ENCODE measurements at places on chromosomes 4 and X.

DNA sequence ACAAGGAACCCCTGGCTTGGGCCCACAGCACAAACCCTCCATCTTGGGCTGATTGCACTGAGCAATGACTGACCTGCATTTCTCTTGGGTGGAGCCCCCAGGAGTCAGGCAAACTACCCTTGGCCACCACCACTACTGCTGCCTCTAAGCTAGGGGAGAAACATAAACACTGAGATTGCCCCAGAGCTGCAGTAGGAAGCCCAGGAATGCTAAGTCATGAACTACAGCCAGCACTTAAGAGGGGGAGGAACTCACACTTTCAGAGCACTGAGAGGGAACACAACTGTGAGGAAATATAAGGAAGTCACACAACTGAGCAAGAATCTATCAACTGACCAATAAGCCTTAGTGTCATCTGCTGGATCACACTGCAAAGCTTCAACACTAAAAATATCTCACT lies 111.6 kb upstream of the PPP3CA start:
- no peak overlapping the region for H3K27ac ChIP-seq
- H3K4me3 ChIP-seq: no peak overlapping the region

DNA sequence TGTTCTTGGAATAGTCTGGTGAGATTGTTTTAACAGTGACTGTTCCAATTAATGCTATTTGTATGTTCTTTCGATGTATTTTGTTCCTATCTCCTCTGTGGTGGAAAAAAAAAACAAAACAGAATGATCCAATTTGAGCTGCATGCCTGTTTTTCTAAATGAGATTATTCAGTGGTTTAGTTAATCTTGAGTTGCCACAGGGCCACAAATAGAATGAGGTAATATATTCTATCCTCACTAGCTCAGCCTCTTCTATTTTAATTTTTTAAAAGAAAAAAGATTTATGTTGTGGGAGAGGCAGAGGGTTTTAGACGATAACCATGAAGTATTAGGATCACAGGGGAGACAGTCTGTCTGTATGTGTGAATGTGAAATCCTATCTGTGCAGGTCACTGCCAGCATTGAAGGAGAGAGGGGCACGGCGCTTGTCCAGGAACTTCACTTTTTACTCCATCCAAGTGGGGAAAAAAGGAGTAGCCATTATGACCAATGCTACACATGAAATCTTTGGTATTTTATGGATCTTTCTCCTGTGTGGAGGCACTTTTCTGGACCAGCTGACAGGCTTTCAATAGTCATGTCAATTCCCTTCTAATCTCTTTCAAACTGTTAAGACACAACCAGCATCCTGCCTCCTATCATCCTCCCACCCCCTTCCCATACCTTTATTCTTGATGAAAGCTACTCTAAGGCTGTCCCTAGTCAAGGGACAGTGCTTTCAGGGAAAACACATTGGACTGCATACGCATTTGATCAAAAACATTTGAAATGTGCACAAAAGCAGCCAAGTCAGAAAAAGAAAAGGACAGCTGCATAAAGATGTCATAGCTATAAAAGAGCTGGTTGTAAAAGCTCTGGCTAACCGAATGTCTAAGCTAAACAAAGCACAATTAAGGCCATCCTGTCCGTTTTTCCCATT lies 1063.8 kb upstream of the INTU start:
- no peaks in the 10 kb centered on the region for H3K36me3 ChIP-seq
- H3K4me1 ChIP-seq: no peaks in the 10 kb centered on the region
- H3K27me3 ChIP-seq: no peaks in the 10 kb centered on the region
- no peak overlapping the region for H3K4me3 ChIP-seq
- no peak overlapping the region for H3K27ac ChIP-seq

GRCh38 chr4:73213916-73214653 lies 44.5 kb downstream of the ANKRD17 start:
- no peak overlapping the region for H3K27ac ChIP-seq
- no peak for DNase-seq
- H3K27me3 ChIP-seq: no peaks in the 10 kb centered on the region
- no peak overlapping the region for H3K4me3 ChIP-seq
- no peaks in the 10 kb centered on the region for H3K36me3 ChIP-seq
- H3K4me1 ChIP-seq: peaks cover 29% of the 10 kb centered on the region

- peaks cover 28% of the 10 kb centered on the region for H3K36me3 ChIP-seq
- H3K27me3 ChIP-seq: no peaks in the 10 kb centered on the region
- H3K4me3 ChIP-seq: no peak overlapping the region
- H3K27ac ChIP-seq: no peak overlapping the region
- H3K4me1 ChIP-seq: no peaks in the 10 kb centered on the region
- DNase-seq: no peak
Measured at GRCh38 chrX:363621-364375, 22.9 kb downstream of the PPP2R3B start.

DNA sequence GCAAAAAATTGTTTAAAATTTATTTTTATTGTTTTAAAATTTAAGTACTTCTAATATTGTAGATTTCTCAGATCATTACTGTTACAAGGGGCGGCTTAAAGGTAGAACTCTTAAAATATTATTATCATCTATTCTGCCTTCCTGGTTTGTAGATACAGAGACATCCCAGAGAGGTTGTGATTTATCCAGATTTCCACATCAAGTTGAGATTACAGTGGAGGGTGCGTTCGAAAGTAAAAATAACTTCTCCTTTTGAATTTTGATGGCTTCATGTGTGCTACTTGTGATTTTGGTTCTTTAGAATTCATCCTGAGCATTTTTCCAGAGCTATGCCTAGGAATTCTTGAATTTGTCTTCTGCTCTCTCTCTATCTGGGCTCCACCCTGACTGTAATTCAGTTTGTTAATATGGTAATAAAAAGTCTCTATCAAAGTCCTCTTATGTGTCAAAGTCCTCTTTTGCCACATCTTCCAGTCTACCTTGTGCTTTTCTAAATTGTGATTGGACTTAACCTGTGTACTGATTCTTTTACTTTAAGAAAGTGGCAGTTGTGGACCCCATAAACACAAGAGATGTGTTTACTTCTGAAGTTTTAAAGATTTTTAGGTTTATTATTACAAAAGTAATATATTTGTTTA lies 37.2 kb downstream of the CLCN3 start:
- no peaks in the 10 kb centered on the region for H3K27me3 ChIP-seq
- no peak overlapping the region for H3K4me3 ChIP-seq
- no peaks in the 10 kb centered on the region for H3K36me3 ChIP-seq
- peaks cover 49% of the 10 kb centered on the region for H3K4me1 ChIP-seq

DNA sequence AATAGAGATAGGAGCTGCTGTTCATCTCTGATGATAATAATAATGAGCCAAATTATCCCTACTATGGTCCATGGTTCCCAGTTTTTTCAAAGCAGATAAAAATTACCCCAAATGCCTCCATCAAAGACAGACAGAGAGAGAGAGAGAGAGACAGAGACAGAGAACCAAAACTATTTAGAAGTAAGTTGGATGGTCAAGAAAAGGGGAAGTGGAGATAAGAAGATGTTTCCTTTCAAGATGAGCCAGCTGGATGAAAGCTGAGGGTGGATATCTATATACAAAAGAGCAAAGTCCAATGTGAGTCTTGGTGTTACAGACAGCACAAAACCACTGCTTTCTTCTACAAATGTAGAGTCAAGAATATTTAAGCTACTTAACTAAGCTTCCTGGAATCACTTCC lies 173.9 kb downstream of the GRIA3 start:
- H3K4me3 ChIP-seq: no peak overlapping the region
- H3K4me1 ChIP-seq: no peaks in the 10 kb centered on the region
- no peaks in the 10 kb centered on the region for H3K27me3 ChIP-seq
- H3K27ac ChIP-seq: no peak overlapping the region

- H3K27ac ChIP-seq: no peak overlapping the region
- DNase-seq: peak; percentile 50
- H3K4me3 ChIP-seq: no peak overlapping the region
- H3K27me3 ChIP-seq: no peaks in the 10 kb centered on the region
- no peaks in the 10 kb centered on the region for H3K4me1 ChIP-seq
- H3K36me3 ChIP-seq: no peaks in the 10 kb centered on the region
Measured at GRCh38 chr4:113849771-113850170, 88.2 kb upstream of the CAMK2D start.

DNA sequence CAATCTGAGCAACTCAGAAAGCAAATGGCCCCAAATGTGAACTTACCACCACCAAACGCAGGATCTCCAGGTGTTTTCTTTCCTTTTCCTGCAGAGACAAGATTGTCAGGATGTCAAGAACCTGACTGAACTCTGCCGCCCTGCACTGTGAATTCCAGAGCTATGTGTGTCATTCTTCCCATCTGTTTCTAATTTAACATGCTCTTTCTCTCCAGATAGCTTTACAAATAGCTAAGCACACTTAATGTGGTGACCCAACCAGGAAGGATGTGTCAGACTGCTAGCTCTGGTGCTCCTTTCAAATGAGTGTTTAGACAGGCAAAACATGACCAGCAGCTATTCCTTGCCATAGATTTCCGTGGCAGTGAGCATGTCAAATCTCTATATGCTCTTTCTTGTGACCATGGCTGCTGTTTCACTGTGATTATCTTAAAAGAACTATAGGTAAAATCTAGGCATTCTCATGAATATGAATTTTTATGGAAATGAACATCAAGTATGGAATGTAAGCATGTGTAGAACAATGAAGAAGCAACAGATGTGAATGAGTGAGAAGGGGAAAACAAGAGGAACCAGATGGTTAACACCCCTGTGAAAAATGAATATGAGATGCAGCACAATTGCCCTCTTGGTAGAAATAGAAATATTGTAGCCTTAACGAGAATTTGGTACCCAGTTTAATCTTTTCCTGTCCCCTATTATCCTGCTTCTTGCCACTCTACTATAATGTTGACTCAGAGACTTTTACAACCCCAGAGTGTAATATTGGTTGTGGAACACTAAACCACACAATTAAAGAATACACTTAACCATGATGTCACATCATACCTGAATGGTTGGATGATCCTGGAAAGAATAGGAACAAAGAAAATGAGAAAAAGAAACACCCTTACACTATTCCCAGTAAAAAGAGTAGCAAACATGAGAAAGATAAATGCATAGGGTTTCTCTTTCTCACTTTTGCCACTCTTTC lies 247.8 kb upstream of the DKK2 start:
- H3K27ac ChIP-seq: no peak overlapping the region
- no peaks in the 10 kb centered on the region for H3K4me1 ChIP-seq
- H3K27me3 ChIP-seq: no peaks in the 10 kb centered on the region

All from stomach (tissue), 19 donors.